ENCODE measurements at places on chromosomes 3 and 15.
A peak's percentile ranks its signal among the peaks of the same experiment; 100 is the strongest.

- DNase-seq: no peak
Observed at GRCh38 chr3:152094406-152094805, 174.3 kb upstream of the MBNL1 start.

GRCh38 chr15:99132122-99132521, 27.2 kb downstream of the SYNM start:
- no peak for DNase-seq

DNA sequence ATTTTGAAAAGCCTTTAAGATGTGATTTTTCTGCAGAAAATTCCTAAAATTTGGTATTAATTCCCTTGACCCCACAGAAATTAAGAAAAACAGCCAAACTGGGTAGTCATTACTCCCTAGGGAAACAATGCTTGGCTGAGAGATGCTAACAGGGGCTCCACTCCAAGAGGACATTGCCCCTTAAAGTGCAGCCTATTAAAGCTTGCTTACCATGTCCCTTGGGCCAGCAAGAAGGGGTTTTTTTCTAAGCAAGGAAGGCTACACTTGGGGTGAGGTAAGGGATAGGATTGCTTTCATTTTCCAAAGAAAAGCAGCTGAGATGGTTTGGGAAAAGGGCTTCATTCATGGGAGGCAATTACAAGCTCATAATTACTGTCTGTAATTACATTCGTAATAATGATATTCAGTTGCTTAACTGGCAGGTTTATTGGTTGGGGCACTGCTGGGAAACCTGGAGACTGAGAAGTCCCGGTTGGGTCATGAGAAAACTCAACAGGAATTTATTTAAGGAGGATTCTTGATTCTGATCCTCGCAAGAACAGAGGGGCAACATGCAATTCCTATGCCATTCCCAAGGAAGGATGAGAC, 247.5 kb downstream of the NR1D2 start:
- no peak for DNase-seq

- DNase-seq: no peak
Observed at GRCh38 chr3:158379517-158379916, 191.5 kb upstream of the MLF1 start.

DNA sequence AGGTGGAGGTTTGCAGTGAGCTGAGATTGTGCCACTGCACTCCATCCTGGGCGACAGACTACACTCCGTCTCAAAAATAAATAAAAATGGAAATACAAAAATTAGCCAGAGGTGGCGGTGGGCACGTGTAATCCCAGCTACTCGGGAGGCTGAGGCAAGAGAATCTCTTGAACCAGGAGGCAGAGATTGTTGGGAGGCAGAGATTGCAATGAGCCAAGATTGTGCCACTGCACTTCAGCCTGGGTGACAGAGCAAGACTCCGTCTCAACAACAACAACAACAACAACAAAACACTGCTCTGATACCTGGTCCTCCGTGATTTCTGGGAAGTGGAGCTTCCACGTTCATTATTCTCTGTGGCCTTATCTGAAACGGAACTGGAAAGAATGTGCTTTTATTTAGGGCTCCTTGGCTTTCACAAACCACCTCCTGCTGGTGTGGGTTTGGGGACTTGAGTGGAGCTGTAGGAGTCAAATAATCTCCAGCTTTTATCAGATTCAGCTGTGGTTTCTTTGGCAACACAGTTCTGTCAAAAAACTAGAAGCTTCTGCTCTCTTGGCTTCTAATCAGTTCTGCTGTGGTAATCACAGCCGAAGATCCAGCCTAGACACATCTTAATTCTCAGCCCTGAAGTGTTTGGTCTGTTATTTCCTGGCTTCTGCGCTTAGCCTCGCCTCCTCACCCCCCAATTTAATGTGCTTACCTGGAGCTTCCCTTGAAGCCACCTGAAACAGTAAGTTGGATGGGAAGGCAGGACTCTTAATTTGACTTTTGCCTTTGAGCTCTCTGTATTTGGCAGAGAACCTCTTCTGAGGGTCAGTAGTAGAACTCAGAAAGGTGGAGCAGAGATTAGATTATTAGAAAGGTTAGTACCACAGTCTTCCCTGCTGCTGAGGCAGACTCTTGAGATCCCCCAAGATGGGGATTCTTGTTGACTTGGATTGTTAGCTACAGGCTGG, 21.4 kb downstream of the IRAK2 start:
- peak; percentile 65 for DNase-seq

DNA sequence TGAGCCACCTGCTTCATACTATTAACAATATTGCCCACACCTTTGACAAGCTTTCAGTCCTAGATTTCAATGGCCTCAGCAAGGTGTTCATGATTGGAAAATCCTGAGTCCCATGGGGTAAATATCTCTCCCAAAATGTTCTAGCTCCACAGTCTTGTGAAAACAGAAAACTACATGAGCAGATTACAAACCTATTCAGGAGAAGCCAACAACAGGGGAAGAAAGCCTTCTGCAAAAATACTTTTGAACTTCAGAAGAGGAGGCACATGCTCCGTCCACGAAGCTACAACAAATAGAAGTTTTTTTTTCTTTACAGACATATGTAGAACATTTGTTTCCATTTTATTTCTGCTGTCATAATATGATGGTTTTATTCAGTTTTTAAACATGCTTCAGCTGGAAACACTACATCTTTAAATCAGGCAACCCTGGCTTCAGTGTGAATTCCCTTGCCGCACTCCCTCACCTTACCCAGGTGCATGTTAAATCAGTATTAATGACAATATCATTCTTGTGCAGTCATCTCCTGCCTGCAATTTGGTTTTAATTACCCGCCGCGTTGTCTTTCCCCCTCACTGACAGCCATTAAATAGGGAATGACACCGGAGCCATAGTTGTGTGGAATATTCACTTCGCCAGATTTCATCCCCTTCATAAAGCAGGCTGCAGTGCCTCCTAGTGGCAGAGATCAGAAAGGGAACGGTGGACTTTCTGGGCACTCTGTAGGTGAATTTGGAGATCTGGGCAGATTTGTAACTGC, 725.5 kb upstream of the ARRDC4 start:
- DNase-seq: peak; percentile 23

DNA sequence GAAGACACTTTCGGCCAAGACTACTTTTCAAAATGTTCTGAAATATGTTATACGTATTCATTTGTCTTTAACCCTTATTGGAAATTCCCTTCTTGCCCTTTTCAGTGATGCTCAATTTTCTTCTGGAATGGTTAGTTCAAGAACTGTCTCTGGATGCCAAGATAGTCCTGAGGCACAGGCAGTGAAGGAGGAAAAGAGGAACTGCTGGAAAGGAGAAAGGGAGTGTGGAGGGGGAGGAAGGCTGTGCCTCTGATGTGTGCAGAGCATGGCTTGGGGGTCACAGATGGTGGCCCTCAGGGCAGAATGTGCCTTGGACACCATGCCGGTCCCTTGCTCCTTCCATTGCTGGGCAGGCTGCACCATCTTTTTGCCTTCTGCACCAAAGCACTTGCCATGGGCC, 73.7 kb downstream of the CEP63 start:
- DNase-seq: no peak

- no peak for DNase-seq
Observed at GRCh38 chr3:30750967-30751366, 143.5 kb downstream of the GADL1 start.

DNA sequence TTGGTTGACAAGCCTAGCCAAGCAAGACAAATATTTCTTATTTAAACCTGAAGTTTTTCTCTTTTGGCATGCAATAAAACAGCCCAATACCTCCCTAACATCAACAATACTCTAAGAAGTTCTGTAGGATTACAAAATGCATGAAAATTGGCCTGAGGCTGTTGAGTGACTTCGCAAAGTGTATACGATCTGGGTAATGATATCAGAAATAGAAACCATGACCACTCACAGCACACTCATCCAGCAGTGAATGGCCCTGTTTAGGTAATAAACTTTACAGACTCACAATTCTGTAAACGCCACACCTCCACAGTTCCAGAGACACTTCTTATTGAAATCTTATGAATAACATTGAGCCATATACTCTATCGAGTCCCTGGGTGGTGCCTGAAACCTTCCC, 83.0 kb upstream of the NAALADL2 start:
- no peak for DNase-seq

DNA sequence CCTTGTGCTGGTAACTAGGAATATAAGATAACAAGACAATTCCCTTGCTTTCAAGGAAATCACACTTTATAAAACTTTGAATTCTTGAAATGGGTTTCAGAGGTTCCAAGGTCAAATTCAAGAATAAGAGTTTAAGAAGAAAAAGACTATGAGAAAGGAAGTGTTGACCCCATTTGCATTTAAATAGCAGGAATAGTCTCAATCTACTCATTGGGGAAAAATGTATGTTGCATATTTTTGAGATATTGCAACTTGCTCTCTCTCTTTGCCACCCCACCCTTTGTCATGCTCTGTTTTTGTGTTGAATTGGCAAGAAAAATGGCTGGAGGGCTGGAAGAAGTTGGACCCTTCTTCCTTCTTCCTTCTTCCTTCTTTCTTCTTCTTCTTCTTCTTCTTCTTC, 699.2 kb downstream of the TUSC7 start:
- no peak for DNase-seq

DNA sequence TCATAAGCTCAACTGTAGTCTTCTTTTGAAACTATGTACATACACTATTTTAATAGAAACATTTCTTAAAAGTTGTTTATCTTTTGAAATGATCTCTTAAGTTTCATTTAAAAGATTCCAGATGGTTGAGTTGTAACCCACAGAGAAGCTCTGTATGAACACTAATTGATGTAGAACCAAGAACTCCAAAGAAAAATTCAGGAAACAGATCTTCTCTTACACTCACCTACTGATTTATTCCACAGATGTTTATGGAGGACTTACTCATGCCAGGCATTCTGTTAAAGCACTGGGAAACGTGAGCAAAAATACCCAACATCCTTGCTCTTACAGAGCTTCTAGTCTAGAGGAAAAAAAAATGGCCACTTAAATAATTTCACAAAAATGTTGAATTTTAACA, 551.1 kb downstream of the NAALADL2 start:
- no peak for DNase-seq

- DNase-seq: peak; percentile 43
Observed at GRCh38 chr15:70435369-70435768, 328.0 kb downstream of the UACA start.

DNA sequence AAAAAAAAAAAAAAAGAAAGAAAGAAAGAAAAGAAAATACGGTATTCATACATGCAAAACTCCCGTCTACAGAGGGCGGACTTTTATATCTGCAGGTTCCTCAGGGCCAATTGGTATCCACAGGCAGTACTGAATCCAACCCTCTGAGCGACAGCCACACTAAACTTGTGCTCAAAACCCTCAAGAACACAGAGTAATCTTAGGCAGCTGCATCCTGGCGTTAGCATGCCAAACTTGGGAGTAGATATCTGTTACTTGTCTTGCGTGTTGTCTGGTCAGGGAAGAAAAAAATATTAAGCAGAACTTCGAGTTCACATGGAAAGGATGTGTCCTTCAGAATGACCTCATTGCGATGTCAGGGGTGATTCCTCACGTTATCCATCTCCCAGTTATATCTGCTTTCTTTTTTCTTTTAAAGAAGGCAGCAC, 12.8 kb downstream of the SNAP23 start:
- no peak for DNase-seq

DNA sequence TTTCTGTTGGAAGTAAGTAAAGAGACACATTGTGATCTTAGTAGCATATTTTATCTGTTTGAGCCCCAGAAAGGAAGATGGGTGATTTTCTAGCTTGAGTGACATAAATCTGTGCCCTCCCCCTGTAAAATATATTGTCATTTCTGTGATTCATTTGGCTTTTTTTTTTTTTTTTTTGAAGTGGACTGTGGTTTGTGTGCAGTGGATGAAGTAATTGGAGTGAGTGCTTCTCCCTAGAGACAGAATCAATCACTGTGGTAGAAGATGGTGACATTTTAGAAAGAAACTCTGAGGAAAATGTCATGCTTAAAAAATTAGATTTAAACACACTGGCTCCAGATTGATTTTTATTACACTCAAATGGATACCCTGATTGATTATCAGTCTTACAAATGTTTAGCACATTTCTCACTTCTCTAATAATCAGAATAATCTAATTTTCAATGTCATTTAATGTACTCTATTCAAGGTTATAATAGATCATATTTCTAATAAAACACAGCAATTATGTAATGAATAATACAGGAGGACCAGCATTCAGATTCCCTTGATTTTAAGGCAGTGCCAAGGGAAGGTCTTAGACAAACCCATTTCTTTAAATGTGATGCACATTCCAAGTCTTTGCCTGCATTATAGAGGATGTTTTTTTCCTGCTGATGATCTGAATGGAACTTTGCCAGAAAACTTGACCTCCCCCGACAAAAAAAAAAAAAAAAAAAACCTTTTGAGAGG, 116.6 kb downstream of the TOP2B start:
- no peak for DNase-seq

- DNase-seq: no peak
Observed at GRCh38 chr3:181735911-181736310, 24.2 kb downstream of the SOX2 start.

GRCh38 chr3:156657862-156658731, 16.3 kb upstream of the TIPARP start:
- no peak for DNase-seq

GRCh38 chr15:39251413-39252133, 329.3 kb upstream of the THBS1 start:
- no peak for DNase-seq

- no peak for DNase-seq
Observed at GRCh38 chr3:136463170-136463569, 213.0 kb downstream of the PCCB start.

- DNase-seq: no peak
Observed at GRCh38 chr15:36472672-36473071, 106.8 kb upstream of the CDIN1 start.

GRCh38 chr3:106056931-106057330, 188.1 kb upstream of the CBLB start:
- DNase-seq: no peak

DNA sequence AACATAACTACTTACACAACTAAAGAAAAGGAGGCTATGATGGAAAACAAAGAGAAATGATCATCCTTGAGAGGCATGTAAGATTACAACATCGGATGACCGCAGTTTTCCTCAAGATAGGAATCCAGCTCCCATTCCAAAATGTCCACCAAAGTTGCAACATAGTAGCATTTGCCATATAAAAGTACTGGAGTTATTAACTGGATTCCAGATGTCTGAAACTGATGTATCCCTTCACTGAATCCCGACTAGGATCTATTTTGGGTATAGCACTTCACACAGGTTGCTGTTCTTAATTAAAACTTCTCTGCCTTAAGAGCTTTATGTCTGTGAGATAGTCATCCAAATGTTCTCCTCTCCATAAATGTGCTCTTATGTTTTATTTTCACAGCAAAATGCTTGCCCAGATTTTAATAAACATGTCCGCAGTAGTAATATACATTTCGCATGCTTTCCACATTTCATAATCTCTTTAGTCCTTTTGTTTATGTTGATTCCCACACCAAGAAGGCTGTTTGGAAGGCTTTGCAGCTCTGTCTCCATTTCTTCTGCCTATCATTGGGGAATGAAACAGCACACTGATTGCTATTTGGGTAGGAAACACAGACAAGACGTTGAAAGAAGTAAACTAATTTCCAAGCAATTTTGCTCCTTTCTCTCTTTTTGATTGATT, 716.5 kb upstream of the CFAP20DC start:
- DNase-seq: no peak

GRCh38 chr3:42529468-42529867, 27.0 kb downstream of the VIPR1 start:
- DNase-seq: peak; percentile 5

- DNase-seq: no peak
Observed at GRCh38 chr3:51874889-51875288, 512 bp downstream of the IQCF5 start.
